ENCODE measurements at places on chromosomes 2 and 18.

DNA sequence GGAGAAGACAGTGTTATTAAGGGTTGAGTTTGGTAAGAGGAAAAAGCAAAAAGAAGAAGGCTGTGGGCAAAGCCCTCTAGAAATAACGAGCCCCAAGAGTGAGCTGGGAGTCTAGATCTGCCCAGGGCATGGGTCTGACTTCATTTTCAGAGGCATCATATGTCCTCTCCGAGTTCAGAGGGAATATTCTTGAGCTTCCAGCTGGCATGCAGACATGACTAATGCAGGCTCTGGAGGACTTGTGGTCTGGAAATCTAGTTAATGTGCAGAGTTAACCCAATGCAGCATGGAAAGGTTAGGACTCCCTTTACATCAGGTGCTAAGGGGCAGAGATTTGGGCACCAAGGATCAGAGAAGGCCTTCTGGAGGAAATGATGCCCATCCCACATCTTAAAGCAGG, 7.3 kb downstream of the ACMSD start:
- DNase-seq = no peak

DNA sequence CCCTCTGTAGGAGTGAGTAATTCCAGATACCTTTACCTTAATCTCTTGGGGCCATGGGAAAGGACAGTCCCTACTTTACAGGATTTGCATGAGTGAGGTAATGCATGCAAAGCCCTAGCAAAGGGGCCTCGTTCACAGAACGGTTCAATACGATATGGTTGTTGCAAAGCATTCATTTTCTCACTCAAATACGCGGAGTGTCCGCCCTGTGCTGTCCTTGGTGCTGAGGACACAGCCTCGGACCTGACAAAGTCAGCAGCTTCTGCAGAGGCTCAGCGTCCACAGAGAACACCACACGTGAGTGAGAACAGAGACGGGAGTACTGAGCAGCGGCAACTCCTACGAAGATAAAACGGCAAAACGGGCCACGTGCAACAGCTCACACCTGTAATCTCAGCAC, 125.7 kb downstream of the EIPR1 start:
- DNase-seq = no peak

DNA sequence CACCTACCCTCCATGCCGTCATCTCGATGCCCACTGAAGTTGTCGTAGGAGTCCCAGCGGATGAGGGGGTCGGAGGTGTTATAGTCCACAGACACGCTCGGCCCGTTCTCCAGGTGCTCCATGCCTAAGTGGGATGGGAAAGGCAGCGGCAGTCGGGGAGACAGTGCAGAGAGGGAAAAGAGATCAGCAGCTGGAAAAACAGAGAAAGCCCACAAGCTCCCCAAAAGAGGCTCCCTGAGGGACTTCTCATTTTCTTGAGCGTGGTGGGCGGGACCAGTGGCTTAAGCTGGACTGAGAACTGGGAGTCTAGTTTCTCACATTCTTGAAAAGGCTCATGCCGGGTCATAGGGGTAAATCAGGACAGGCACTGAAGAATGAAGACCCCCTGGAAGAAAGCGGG, 121.9 kb downstream of the TNS1 start:
- no peak for DNase-seq

- peak; percentile 2 for DNase-seq
Observed at GRCh38 chr2:227703961-227704360, 13.9 kb downstream of the SLC19A3 start.

DNA sequence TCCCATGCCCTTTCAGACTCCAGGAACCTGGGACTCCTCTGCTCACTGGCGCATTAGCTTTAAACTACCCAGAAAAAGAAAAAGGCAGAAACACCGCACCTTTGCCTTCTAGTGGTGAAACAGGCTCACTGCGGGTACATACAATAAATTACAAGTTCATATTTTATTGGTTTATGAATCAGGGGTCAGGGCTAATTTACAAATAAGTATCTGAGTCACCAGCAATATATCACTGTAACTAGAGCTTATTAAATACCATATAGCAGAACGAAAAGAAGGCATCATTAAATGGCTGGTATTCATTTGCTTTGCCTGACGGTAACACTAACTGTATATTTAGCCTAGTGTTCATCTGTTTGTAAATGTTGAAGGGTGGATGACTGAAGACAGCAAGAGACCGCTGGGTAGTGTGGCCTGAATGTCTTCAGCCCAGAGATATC, 26.9 kb upstream of the DTNB start:
- peak; percentile 57 for DNase-seq

DNA sequence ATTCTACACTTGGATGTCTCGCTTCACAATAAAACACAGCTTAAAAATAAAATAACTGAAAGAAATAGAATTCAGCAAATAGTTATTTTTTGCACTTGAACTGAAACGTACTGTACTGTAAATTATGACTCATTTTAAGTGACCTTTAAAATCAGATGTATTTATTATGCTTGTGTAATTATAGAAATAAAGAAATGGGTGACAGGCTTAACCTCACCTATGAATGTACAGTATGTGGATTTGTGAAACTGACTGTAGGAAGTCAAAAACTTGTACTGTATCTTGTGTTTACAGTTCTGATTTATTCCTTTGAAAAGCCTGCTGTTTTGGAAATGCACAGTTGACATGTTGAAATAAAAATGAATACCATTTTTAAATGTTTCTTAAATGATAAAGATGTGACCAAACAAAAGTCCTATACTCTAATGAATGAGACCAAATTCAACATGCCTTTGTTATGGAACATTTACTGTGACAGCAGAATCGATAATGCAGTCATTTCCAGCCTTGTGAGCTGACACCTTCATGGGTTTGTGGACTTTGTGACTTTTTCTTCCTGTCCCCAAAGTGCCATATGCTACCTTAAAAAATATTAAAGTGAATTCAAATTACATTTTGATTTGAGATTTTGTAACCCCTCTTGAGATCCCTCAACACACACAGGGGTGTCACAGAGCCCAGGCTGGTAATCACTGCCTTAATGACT, 32.7 kb downstream of the NEMP2 start:
- no peak for DNase-seq

- no peak for DNase-seq
Observed at GRCh38 chr2:74847070-74847858, 13.3 kb downstream of the HK2 start.

- no peak for DNase-seq
Observed at GRCh38 chr2:144518748-144519596, 947 bp downstream of the ZEB2 start.

GRCh38 chr2:11342551-11343367, 1.7 kb downstream of the ROCK2 start:
- no peak for DNase-seq

DNA sequence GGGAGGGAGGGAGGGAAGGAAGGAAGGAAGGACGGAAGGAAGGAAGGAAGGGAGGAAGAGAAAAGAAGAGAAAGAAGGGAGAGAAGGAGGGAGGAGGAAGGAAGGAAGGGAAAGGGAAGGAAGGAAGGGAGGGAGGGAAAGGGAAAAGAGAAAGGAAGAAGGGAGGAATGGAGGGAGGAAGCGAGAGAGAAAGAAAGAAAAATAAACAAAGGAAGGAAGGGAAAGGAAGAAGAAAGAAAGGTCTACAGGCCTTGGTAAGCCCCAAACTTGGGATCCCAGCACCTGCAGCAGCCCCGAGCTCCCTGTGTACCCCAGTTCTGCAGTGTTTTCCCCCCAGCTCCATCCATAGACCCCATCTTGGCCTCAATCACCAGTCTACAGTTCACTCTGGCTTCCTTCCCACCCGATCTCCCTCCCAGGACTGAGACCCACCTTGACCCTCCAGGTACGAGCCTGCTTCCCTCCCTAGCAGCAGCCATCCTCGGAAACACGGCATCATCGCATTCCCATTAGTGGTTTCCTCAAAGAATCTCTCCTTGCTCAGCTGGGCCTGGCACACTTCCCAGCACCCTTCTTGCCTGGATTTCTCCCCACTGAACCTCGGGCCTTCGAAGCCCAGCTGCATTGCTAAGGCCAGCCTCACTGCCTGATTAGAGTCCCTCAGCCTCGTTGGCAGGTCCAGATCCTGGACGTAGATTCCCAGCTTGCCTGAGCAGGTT, 46.1 kb upstream of the SH3BP4 start:
- no peak for DNase-seq

DNA sequence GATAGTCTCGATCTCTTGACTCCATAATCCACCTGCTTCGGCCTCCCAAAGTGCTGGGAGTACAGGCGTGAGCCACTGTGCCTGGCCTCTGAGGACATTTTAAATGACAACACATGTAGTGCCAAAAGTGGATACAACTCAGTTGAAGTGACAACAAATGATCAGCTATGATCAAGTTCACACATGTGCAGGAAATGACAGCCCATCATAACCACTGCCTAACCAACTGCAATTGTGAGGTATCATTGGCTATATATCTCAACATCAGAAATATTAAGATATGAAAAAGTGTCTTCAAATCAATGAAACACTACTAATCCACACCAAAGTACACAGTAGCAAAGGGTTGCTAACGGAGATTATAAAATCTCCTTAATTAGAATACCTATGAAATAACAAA, 84.8 kb downstream of the DTNB start:
- no peak for DNase-seq

DNA sequence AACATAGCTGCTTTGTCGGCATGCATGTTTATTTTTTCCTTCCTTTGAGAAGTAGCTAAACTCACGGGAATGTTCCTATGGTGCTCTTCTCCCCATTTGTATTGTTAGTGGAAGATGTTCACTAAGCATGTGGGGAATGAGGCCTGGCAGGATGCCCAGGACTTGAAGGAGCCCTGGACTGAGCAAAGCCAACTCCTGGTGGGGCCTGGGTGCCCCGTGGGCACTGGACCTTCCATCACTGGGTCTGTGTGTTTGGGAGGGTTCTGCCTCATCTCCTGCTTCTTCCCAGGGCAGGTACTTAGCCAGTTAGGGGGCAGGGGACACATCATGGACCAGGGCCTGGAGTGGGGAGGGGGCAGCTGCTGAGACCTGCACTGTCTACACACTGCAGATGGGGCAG, 49.3 kb downstream of the ACAA2 start:
- DNase-seq = no peak

- no peak for DNase-seq
Observed at GRCh38 chr2:219718066-219718465, 90.6 kb downstream of the SLC4A3 start.
